ENCODE measurements at places on chromosomes 2 and 18.
A peak's percentile ranks its signal among the peaks of the same experiment; 100 is the strongest.

- DNase-seq: no peak
Observed at GRCh38 chr2:206112846-206113547, 27.0 kb upstream of the INO80D start.

- DNase-seq: peak; percentile 86
Observed at GRCh38 chr18:3593381-3593903, 143.5 kb downstream of the TGIF1 start.

DNA sequence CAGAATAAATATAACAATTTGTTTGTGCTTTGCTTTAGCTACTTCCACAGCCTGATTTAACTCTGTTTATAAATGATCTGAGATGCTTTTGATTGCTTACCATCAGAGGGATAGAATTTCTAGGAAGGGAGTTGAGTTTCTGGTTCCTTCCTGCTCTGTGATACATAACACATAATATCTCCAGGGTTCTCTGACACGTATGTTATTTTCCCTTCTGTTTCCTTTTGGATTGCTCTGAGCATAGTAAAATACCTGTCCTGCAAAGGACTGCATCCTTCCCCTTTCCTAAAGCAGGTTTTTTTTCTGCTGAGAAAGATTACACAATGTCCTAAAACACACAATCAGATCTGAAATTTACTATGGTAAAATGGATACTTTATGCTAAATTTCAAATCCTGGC lies 76.1 kb downstream of the CABYR start:
- DNase-seq: no peak

DNA sequence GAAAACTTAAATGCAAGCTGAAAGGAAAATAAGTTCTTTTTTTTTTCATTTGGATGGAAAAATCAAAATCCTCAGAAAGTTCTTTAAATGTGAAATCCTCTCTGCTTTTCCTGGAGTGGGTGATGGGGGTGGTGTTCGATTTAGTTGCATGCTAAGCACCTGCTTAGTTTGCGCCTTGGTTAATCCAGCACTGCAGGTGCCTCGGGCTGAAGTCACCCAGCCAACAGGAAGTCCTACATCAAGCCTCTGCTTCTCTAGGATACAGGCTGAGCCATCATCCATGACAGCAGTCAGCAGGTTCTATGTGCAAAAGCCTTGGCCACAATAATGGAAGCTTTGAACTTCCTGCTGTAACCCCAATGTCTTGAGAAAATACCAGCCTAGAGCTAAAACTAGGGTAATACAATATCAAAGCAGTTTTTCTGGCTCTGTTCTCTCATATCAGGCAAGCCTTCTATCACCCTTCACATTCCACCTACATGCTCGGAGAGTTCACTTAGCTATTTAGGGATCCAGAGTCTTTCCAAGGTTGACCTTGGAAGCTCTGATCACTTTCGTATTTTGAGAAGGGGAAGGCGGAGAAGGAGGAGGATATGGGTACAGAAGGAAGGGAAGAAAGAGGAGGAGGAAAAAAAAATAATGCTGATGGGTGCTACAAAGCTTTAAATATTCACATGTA lies 116.1 kb upstream of the LRRTM1 start:
- DNase-seq: no peak
